ENCODE measurements at places on chromosomes 12 and 14.

DNA sequence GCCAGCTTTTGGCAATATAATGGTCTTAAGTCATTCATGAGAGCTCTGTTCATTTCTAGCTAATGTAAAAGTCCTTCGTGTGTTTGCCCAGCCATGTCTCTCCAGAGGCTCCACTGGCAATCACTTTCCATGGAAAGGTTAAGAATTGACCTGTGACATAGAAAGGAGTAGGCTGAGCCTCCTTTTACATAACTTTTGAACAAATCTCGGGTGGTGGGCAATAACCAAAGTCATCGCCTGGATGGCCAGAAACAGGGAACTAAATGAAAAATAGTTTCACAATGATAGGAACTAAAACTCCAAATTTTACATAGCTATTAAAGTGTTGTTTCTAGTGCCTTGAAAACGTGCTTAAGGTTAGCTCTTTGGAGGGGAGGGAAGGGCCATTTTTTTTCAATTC lies 6.5 kb downstream of the BHLHE41 start:
- peak; percentile 60 for DNase-seq

GRCh38 chr12:110199339-110200123 lies 75.4 kb downstream of the IFT81 start:
- no peak for DNase-seq

DNA sequence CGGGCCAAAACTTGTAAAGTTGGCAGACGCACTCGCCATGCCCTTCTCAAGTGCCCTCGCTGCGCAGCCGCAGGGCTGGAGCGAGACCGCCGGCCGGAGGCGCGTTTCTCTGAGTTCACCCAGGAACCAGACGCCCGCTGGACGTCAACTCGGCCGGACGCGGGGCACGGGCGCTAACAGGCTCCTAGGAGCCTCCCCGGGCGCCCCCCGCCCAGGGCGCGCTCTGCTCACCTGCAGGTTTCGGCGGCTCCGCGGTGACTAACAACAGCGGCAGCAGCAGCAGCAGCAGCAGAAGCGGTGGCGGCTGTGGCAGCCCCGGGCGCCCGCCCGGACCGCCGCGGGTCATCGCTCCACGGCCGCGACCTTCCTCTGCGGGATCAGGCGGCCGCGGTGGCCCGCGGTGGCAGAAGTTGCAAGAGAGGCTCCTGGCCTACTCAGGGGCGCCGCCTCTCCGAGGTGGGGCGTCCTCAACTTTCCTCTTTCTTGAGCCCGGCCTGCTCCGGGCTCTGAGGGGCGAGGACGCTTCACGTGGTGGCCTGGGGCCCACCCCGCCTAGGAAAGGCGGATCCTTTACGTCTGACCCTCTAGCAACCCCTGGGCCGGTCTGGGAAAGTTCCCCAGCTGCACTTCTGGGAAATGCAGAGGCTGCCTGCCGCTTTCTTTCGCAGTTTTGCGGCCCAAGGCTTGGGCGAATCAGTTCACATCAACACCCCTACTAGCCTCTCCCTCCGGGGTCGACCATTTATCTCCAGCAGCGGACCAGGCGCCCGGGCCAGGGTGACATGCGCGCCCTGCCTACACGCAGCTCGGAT lies at the start of gene PLBD1:
TSS of gene PLBD1 (minus strand) at position 533 of the 812 bp plus-strand sequence. CDS start at position 346, 187 bp downstream.
- DNase-seq = peak; percentile 33

DNA sequence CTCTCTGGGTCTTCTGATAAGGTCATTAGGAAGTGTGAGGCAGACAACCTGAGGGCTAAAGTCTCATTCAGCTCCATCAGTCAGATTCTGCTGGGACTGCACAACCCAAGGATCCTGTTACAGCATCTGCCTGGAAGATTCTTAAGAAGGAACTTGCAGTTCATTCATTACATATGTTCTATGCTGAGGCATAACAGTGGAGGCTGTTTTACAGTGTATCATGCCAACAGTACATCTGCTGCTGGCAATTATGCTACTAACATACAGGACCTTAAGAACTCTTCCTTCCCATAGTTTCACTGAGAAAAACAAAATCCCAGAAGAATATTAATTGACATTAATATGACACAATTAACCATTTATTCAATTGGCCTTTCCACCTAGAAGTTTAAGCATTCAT lies 968.6 kb downstream of the DIO2 start:
- no peak for DNase-seq

GRCh38 chr14:55911776-55912175 lies 206.4 kb upstream of the PELI2 start:
- DNase-seq = no peak

DNA sequence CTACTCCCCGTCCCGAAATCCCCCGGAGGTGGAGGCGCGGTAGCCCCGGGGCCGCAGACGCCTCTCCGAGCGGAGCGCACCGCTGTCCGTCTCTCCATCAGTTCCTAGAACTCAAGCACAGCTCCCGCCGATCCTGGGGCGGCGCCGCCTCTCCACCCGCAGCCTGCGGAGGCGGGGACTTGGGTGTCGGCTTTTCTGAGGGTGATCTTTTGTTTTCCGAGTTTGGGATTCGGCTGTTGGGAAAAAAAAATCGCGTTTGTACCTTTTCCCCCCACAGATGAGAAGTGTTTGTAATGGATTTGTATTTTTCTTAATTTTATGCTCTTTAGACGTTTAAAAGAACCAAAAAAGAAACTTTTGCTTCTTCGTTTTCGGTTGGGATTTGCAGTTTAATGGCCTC lies 26.6 kb downstream of the LRCOL1 start:
- DNase-seq = no peak

DNA sequence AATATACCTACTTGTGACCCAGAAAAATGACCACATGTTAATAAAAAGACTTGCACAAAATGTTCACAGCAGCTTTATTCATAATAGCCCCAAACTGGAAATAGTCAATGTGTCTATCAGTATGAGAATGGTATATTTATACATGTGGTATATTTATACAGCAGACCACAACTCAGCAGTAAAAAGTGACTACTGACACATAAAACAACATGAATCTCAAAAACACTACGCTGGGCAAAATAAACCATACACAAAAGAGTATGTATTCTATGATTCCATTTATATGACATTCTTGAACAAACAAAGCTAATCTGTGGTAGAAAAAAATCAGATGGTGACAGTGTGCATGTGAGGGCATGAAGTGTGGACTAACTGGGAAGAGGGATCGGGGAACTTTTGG lies 35.1 kb downstream of the ARF6 start:
- DNase-seq = no peak

DNA sequence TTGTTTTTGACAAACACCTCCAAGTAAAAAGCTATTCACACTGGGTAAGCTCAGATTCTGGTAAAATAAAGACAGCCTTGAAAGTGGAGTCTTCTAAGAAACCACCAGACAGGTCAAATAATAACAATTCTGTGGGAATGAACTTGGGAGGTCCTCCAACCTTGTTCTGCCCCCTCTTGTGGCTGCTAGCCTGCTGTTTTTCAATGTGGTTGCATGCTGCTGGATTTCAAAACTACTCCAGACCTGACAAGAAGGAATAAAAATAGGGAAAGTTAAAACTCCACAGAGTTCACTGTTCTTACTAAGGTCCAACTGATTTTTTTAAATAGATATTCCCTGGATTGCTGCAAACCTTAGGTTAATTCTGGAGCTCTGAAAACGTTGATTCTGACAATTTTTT lies 32.2 kb upstream of the RIN3 start:
- no peak for DNase-seq

DNA sequence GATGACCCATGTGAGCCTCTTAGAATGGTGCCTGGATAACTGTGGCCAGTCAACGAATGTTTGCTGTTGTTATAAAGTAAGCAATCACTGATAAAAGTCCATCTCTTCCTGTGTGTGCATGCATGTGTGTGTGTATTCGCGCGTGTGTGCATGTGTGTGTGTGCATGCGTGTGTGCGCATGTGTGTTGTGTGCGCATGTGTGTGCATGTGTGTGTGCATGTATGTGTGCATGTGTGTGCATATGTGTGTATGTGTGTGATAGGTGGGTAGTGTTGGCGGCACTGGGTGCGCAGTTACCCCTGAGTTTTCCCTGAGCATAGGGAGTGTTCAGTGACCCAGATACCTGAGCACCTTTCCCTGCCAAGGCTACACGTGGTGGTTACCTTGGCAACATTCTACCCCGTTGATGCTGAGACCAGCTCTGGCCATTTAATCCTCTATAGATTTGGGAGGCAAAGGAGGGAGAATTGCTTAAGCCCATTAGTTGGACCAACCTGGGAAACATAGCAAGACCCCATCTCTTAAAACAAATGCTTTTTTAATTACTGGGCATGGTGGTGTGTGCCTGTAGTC lies 137.8 kb downstream of the SLC15A4 start:
- no peak for DNase-seq

GRCh38 chr14:77872983-77873382 lies 73.1 kb downstream of the ADCK1 start:
- no peak for DNase-seq

DNA sequence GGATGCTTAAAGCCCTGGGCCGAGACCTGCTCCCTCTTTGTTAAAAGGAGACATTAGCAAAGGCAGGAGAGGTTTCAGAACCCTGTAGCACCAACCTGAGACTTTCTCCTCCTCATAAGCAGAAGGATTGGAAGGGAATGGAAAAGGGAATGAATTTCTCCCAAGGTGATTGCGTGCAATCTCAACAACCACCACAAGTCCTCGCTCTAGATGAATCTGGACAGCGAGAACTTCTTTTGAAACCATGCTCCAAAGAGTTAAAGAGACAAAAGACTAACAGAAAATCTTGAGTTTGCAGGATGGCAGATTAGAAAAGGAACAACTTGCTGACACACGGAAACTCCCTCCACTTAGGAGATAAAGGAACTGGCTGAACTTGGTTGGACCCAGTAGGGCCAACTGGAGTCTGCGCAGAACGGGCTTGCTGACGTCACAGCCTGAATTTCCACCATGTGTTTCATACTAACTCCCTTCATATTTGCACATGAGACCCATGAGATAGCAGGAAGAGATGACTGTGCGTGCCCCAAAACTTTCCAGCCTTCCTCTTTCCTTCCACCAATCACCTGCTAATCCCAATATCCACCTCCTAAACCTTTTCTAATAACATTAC lies 137.0 kb downstream of the PTPN11 start:
- no peak for DNase-seq

GRCh38 chr14:66652525-66653106 lies 144.7 kb downstream of the GPHN start:
- no peak for DNase-seq
